ENCODE measurements at places on chromosomes 11 and 22. TPM values are rescaled to one million over a fixed set of nuclear protein-coding genes. Genes with fewer than 3 reads are reported as not detected.

Gene PGR
- 1.8 TPM for total RNA-seq

Gene OR52H1
- total RNA-seq, result 1.8 TPM

Gene CALCA
- total RNA-seq, result not detected

Gene RAB30
- total RNA-seq, result 26.6 TPM

- no peak overlapping the region for H3K4me3 ChIP-seq
- H3K27me3 ChIP-seq, result no peaks in the 10 kb centered on the region
- no peak for DNase-seq
- no peak overlapping the region for H3K27ac ChIP-seq
- no peaks in the 10 kb centered on the region for H3K4me1 ChIP-seq
Measured at GRCh38 chr11:74754507-74755252, 6.0 kb downstream of the RNF169 start.

- peaks cover 18% of the 10 kb centered on the region for H3K36me3 ChIP-seq
- no peaks in the 10 kb centered on the region for H3K27me3 ChIP-seq
- no peak overlapping the region for H3K4me3 ChIP-seq
- DNase-seq, result no peak
- H3K27ac ChIP-seq, result no peak overlapping the region
Measured at GRCh38 chr22:38727123-38727522, 21.4 kb downstream of the GTPBP1 start.

GRCh38 chr11:94840209-94840608 lies 72.1 kb downstream of the AMOTL1 start:
- no peaks in the 10 kb centered on the region for H3K27me3 ChIP-seq
- H3K36me3 ChIP-seq, result no peaks in the 10 kb centered on the region
- H3K4me3 ChIP-seq, result no peak overlapping the region
- no peak for DNase-seq
- no peak overlapping the region for H3K27ac ChIP-seq
- no peaks in the 10 kb centered on the region for H3K4me1 ChIP-seq

DNA sequence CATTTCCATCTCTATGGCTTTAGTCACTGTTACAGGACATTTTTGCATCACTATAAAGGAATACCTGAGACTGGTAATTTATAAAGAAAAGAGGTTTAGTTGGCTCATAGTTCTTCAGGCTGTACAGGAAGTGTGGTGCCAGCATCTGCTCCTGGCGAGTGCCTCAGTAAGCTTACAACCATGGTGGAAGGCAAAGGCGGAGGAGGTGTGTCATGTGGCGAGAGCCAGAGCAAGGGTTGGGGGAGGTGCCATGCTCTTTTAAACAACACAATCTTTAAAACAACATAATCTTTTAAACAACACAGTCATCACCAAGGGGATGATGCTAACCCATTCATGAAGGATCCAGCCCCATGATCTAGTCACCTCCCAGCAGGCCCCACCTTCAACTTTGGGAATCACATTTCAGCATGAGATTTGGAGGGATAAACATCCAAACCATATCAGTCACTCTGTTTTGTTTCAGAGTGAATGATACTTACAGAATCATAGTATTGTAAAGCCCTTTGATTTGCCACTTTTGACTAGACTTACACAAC lies 103.3 kb downstream of the PDE3B start:
- H3K4me1 ChIP-seq, result no peaks in the 10 kb centered on the region
- H3K27me3 ChIP-seq, result no peaks in the 10 kb centered on the region
- H3K36me3 ChIP-seq, result no peaks in the 10 kb centered on the region
- no peak for DNase-seq
- no peak overlapping the region for H3K27ac ChIP-seq
- no peak overlapping the region for H3K4me3 ChIP-seq

DNA sequence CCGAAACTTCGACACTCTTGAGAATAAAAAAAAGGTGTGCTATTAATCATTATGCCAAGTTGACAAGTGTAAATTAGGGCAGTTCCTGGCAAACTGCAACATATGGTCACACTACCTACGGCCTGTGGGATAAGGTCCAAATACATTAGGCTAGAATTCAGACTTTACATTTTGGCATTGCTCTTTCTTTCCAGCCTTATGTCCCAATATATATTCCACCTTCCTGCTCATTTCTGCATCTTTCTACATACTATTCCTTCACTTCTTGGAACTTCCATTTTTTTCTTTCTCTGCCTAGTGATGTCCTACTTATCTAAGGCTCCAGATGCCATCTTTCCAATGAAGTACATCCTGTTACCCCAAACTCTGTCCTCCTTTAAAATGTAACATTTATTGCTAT lies 577.2 kb downstream of the LRRC4C start:
- H3K27ac ChIP-seq, result no peak overlapping the region
- H3K4me3 ChIP-seq, result no peak overlapping the region
- no peaks in the 10 kb centered on the region for H3K4me1 ChIP-seq
- DNase-seq, result no peak
- H3K27me3 ChIP-seq, result no peaks in the 10 kb centered on the region

DNA sequence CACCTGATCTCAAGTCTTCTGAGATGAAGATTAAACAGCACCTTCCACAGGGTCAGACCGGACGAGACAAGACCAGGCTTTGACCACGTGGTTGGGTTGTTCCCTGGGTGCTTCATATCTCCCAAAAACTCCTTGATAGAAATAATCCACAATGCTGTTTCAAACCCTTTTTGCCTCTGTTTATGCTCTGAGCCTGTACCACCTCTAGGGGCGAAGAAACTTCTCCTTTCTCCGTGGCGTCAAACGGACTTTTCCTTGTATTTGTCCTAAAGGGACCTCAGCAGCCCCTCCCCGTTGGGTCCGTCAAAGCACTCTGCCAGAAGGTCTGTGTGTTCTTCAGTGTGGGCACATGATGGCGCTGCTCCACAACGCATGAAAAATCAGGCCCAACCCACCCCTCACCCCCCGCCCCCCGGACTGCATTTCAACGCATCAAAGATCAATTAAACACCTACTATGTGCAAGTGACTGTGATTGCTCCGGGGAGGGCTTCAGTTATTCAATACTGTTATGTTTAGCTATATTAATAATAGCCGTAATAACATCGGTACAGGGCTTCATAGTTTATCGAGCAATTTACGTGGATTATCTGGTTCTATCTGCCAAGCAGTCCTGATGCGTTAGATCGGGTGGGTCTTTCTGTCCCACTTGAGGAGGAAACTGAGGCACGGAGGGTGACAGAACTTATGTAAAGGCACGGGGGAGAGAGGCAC lies 17.3 kb upstream of the EIF3D start:
- no peak for DNase-seq
- no peaks in the 10 kb centered on the region for H3K4me1 ChIP-seq
- H3K4me3 ChIP-seq, result no peak overlapping the region
- H3K27me3 ChIP-seq, result peaks cover 27% of the 10 kb centered on the region
- H3K36me3 ChIP-seq, result no peaks in the 10 kb centered on the region
- no peak overlapping the region for H3K27ac ChIP-seq

DNA sequence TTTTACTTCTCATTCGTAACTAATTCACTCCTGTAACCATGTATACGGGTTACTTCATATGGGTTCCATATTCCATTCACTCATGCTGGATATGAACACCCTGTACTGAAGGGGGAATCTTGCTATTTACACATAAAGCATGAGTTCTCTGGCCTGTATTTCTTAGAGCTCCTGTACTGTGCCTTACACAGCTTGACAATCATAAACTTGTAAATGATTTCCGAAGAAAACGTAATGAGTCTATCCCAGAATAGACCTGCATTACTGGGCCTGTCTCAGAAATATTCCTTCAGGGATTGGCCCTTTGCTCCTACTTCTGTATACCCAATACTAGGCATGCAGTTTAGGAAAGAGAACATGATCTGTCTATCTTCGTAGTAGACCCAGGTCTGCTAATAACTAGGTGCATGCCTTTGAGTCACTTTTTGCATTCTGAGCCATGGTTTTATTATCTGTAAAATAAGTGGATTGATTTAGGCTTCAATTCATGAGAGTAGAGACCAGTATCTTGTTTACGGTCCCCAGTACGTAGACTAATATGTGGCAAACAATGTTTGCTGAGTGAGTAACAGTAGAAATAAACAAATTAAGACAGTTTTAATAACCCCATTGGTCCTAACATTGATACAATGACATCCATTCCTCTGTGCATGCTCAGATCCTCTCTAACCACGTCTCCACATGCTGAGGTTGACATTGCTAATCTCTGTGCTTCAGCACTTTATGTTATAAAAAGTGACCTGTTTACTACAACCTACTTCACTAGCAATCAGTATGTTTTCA lies 1.2 kb downstream of the CCDC34 start:
- H3K4me1 ChIP-seq, result no peaks in the 10 kb centered on the region
- H3K27me3 ChIP-seq, result no peaks in the 10 kb centered on the region
- H3K27ac ChIP-seq, result no peak overlapping the region
- no peak overlapping the region for H3K4me3 ChIP-seq
- H3K36me3 ChIP-seq, result no peaks in the 10 kb centered on the region

DNA sequence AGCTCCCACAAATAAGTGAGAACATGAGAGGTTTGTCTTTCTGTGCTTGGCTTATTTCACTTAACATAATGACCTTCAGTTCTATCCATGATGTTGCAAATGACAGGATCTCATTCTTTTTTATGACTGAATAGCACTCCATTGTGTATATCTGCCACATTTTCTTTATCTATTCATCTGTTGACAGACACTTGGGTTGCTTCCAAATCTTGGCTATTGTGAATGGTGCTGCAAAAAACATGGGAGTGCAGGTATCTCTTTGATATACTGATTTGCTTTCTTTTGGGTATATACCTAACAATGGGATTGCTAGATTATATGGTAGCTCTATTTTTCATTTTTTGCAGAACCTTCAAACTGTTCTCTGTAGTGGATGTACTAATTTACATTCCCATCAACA lies 13.3 kb downstream of the GVQW3 start:
- H3K4me3 ChIP-seq, result no peak overlapping the region
- H3K4me1 ChIP-seq, result no peaks in the 10 kb centered on the region
- no peaks in the 10 kb centered on the region for H3K27me3 ChIP-seq
- no peaks in the 10 kb centered on the region for H3K36me3 ChIP-seq
- DNase-seq, result no peak

DNA sequence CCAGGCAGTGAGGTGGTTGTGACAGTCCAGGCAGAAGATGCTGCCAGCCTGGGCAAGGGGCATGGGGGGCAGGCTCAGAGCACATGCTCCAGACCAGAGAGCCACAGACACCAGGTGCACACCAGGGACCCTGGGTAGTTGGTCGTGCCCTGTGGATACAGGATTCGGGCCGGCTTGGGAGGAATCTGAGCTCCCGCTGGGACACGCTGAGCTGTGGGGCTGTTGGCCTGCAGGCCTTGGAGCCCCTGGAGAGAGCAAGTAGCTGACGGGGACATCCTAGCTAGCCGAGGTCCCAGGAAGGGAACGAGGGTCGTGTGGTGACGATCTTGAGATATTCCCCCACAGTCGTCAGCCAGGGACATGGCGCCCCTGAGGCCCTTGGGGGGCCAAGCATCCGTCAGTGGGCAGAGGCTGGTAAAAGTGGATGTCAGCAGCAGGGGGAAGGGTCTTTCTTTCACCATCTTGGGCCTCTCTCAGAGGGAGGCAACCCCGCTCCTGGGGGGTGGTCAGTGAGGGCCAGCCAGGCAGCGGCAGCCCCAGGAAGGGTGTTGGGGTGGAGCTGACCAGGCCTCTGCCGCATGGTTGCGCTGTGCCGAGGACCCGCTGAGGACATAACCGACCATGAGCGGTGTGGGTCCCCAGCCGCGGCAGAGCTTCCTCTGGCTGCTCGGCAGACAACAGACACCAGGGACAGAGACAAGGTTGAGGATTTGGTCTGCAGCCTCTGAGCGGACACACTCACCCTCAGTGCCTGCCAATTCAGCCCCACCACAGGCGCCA lies 44.0 kb downstream of the CDKN1C start:
- no peak overlapping the region for H3K27ac ChIP-seq
- no peaks in the 10 kb centered on the region for H3K27me3 ChIP-seq
- H3K4me3 ChIP-seq, result no peak overlapping the region
- no peaks in the 10 kb centered on the region for H3K36me3 ChIP-seq
- no peaks in the 10 kb centered on the region for H3K4me1 ChIP-seq

All from breast epithelium (tissue), 4 donors.